ENCODE measurements at places on chromosomes 7 and 10.

- no peak for DNase-seq
Observed at GRCh38 chr10:128060341-128061250, 65.6 kb downstream of the MKI67 start.

DNA sequence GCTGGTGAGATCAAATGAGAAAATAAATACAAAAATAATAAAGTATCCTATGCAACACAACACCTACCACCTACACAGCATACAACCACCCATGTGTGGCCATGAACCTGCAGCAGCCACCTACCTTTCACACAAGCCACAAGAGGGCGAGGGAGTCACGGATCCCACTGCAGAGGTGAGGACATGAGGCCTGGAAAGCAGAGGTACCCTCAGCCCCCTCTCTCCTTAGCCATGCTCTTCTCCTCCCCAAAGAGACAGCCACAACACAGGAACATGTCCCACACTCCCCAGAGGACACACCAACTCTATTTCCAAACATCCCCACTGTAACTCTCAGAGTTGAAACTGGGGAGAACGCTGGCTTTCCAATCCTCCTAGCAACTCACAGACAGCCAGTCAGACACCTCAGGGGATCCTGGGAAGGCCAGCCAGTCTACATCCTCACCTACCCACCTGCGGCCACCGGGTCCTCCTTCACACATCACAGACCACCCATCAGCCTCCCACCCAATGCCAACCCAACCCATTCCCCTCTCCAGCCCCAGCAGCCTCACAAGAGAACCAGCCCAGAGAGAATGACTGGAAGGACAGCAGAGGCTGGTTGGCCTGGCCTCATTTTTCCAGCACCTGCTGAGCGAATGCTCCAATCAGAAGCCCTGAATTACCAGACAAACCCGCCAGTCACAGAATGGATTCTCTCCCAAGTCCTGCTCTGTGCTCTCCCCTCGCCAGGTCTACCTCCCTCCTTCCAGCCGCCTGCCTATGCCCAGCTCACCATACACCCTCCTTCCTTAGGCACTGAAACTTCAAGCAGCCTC, 18.4 kb downstream of the DLG5 start:
- no peak for DNase-seq

GRCh38 chr7:82166260-82167015, 277.1 kb downstream of the CACNA2D1 start:
- DNase-seq, result no peak

- DNase-seq, result no peak
Observed at GRCh38 chr7:151461942-151462230, 21.9 kb upstream of the CRYGN start.

DNA sequence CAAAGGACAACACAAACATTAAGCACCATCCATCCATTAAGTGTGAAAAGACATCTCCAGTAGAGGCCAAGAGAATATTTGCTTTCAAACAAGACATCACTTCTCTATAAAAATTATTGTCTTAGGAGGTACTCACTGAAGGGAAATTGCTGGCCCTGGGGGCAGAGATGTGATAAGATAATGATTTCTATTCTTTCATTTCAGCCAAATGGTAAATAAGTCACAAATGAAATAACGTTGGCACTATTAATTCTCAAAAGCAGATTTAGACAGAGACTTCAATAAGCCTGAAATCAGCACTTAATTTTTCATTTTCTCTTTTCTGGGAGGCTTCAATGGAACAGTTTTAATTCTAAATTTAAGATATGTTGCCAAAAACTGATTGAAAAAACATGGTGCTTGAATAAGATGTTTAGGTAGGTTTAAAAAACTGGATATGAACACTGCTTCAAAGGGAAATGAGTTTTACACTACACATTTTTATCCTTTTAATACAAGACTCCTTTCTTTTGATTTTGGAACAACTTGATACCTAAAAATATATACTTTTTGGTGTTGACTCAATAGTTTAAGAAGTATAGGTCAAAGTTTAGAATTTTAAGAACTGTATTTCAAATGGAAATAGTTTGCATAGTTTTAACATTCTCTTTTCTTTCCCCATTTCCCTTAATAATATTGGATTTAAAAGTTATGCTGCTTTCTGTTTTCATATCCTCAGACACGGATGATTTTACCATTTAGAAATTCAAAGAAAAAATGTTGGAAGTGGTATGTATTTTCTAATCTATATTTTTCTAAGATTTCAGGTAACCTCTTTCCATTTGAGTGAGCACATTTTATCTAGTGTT, 204.0 kb downstream of the AHR start:
- no peak for DNase-seq

DNA sequence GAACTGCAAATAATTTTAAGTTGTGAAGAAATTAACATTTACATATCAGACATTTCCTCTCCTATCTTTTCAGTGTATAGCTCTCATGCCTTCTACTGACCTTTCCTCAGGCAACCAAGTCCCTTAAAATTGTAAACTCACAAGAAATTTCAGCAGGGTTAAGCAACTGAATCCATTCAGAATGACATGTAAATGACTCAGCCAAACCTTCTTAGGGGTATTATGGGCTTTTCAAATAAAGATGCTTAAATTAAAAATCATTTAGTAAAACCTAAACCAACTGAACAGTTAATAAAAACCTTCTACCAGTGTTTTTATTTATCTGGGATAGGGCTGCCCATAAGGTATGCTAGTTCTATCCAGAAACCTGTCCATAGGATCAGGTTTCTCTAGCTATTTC, 20.7 kb downstream of the WAPL start:
- no peak for DNase-seq

GRCh38 chr7:90621125-90621746, 25.1 kb downstream of the CDK14 start:
- DNase-seq, result no peak

DNA sequence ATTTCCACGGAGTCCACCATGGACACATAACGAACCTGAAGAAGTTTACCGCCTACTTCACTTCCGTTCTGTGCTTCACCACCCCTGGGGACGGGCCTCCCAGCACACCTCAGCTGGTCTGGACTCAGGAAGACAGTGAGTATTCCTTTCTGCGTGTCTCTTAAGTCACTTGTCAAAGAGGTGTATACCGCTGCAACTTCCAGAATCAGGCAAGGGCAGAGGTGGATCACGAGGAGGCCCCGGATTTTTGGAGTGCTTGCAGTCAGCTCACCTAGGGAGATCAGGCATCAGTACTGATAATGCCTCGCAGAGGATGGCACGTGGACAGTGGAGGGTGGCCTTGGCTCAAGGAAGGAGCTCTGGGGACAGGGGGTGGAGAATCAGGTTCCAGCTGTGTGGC, 630.4 kb upstream of the FOXK1 start:
- DNase-seq, result no peak

DNA sequence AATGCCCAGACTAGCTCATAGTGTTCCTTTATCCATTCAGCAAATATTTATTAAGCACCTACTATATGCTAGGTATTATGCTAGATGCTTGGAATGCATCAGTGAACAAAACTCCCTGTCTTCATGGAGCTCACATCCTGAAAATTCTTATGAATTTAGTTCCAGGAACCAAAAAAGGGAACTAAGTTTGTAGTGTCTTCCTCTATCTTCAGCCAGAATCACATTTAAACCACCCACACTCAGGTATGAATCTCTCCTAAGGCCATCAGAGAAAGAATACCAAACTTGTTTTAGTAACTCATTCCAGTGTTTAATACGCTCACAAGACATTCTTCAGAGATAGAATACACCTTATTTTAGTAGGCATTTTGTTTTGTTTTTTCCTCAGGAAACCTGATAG, 10.1 kb upstream of the EGR2 start:
- peak; percentile 64 for DNase-seq

DNA sequence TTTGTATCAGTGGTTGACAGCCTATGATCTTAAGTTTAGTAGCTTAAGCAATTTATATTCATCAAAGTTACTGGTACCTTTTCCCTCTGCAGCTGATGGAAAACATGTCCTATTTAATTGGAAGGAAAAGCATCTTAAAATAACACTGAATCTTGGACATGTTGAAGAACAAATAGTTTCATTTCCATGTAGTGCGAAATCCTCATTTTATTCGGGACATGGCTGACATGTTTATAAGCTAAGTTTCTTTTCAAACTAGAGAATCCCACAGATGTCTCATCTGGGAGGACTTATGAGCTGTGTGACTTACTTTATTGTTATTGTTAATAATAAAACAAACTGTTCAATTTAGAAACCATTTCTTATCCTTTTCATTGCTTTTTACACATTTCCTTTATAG, 461.0 kb downstream of the SUGCT start:
- no peak for DNase-seq

GRCh38 chr7:15407910-15408309, 153.9 kb downstream of the AGMO start:
- DNase-seq, result peak; percentile 77

DNA sequence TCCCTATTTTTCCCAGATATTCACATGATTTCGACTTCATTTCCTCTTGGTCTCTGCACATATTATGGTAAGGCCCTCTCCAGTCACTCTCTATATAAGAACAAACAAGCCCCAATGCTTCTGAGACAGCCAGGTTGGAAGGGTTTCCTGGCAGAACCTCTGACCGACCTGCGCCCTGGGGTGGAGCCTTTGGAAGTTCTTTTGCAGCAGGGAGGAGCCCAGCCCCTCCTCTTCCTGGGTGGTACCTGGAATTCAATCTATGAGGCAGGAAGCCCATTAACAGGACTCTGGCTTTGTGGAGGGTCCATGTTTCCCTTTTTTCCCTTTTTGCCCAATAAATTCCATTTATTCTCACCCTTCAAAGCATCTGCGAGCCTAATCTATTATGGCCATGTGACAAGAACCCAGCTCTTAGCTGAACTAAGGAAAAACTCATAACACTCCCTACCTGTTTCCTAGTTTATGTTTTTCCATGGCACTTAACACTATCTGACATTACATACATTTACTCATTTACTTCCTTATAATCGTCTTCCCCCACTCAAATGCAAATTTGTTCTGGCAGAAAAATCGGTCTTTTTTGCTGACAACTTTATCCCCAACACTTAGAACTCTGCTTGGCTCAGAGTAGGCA, 92.5 kb upstream of the FRMD4A start:
- DNase-seq, result no peak

DNA sequence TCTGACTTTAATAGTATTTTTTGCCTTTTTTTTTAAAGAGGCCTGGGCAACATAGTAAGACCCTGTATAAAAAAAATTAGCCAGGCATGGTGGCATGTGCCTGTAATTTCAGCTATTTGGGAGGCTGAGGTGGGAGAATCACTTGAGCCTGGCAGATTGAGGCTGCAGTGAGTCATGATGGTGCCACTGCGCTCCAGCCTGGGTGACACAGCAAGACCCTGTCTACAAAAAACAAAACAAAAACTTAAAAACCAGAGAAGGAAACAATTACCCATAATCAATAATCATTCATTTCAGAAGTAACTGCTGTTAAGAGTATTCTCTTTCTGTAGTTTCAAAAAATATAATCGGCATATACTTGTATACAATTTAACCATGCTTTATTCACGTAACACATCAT, 28.0 kb downstream of the VPS26A start:
- no peak for DNase-seq

GRCh38 chr7:122132341-122132740, 11.7 kb downstream of the AASS start:
- no peak for DNase-seq

- DNase-seq, result no peak
Observed at GRCh38 chr10:68435803-68436202, 28.7 kb upstream of the RUFY2 start.

All from KBM-7 (cell line).